ENCODE measurements at places on chromosomes 1 and 21. TPM values are rescaled to one million over a fixed set of nuclear protein-coding genes. Genes with fewer than 3 reads are reported as not detected.
A peak's percentile ranks its signal among the peaks of the same experiment; 100 is the strongest.

GRCh38 chr1:109151146-109151990 lies 37.5 kb downstream of the ELAPOR1 start:
- no peaks in the 10 kb centered on the region for H3K36me3 ChIP-seq
- H3K27ac ChIP-seq = no peak overlapping the region
- no peak overlapping the region for H3K4me3 ChIP-seq
- peaks cover 7% of the 10 kb centered on the region for H3K4me1 ChIP-seq

- H3K36me3 ChIP-seq = peaks cover 38% of the 10 kb centered on the region
- H3K27me3 ChIP-seq = no peaks in the 10 kb centered on the region
- H3K27ac ChIP-seq = peak overlapping the region; percentile 73
- no peak overlapping the region for H3K4me3 ChIP-seq
Observed at GRCh38 chr1:10179406-10180091, 30.8 kb upstream of the KIF1B start.

- H3K27ac ChIP-seq = no peak overlapping the region
- DNase-seq = no peak
- no peaks in the 10 kb centered on the region for H3K36me3 ChIP-seq
- peaks cover 68% of the 10 kb centered on the region for H3K4me1 ChIP-seq
- no peaks in the 10 kb centered on the region for H3K27me3 ChIP-seq
Observed at GRCh38 chr1:205670150-205670446, 10.2 kb downstream of the SLC45A3 start.

COL8A2 gene
- 3.3 TPM for total RNA-seq

GRCh38 chr1:175757381-175758015 lies 14.1 kb upstream of the TNR start:
- DNase-seq = peak; percentile 80
- no peak overlapping the region for H3K4me3 ChIP-seq
- H3K36me3 ChIP-seq = no peaks in the 10 kb centered on the region
- H3K27me3 ChIP-seq = peaks cover 12% of the 10 kb centered on the region
- peaks cover 13% of the 10 kb centered on the region for H3K4me1 ChIP-seq

Data from WTC11 (cell line).